IMR-90 (cell line): ENCODE measurements at places on chromosomes 3 and 15. TPM values are rescaled to one million over a fixed set of nuclear protein-coding genes. Genes with fewer than 3 reads are reported as not detected.

GRCh38 chr3:72269475-72269874 lies 484.5 kb upstream of the PROK2 start:
- peaks cover 17% of the 10 kb centered on the region for H3K4me1 ChIP-seq
- H3K27ac ChIP-seq: peak overlapping the region; percentile 25; the same call in 1 of the 2 replicates
- no peak for DNase-seq
- no peak overlapping the region for H3K4me3 ChIP-seq
- H3K27me3 ChIP-seq: peaks cover 8% of the 10 kb centered on the region
- H3K36me3 ChIP-seq: no peaks in the 10 kb centered on the region

ISG20 gene
- 0.72 and 1.1 TPM in 2 replicates for total RNA-seq

DNA sequence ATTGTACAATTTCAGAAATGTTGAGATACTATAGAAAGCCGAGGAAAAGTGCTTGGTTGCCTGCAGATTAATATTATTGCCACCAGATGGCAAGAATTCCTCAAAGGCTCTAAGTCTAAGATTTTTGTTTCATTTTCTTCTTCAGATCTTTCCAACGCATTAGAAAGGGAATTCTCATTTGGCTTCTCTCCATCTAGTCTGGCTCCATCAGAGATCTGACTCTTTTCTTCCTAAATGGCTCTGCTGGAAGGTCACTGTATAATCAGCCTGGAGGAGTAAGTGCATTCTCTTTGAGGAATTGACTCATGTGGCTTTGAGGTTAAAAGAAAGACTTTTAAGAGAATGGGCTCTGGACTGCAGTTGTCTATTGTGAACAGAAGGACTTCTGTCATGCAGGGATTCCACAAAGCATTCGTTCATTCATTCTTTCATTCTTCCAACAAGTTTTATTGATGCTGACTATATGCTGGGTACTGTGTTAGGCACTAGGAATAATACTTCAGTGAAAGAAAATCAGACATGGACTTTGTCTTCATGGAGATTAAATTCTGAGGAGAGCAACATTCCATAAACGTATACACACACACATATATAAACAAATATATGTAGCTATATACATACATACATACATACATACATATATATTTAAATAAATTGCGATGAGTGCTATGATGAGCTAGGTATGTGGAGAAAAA lies 55.3 kb downstream of the SLC28A2 start:
- no peak overlapping the region for H3K27ac ChIP-seq
- no peaks in the 10 kb centered on the region for H3K4me1 ChIP-seq
- peak overlapping the region; percentile 28; the same call in 1 of the 2 replicates for H3K4me3 ChIP-seq
- peaks cover 2% of the 10 kb centered on the region; the same call in 1 of the 2 replicates for H3K27me3 ChIP-seq
- no peaks in the 10 kb centered on the region for H3K36me3 ChIP-seq

GOLGA6B gene
- not detected in 2 replicates for total RNA-seq

DNA sequence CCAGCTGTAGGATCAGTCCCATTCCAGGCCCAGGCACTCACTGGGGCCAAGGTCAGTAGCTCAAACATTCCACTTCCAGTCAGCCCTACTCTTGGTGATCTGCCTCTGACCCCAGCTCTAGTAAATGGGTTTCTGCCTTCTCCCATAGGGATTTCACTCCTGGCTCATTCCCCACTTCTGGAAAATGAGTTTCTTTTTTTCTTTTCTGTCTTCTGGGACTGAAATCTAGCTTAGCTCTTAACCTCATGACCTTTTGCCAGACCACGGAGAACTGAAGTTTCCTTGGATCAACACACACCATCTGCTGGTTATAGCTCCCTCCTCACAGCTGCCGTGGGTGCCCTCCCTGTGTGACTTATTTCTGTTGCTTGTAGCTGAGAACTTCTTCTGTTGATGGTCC lies 21.3 kb downstream of the MME start:
- no peaks in the 10 kb centered on the region for H3K27me3 ChIP-seq
- H3K27ac ChIP-seq: peak overlapping the region; percentile 7; the same call in 1 of the 2 replicates
- H3K4me1 ChIP-seq: peaks cover 6% of the 10 kb centered on the region
- DNase-seq: peak; percentile 81
- no peaks in the 10 kb centered on the region for H3K36me3 ChIP-seq

DNA sequence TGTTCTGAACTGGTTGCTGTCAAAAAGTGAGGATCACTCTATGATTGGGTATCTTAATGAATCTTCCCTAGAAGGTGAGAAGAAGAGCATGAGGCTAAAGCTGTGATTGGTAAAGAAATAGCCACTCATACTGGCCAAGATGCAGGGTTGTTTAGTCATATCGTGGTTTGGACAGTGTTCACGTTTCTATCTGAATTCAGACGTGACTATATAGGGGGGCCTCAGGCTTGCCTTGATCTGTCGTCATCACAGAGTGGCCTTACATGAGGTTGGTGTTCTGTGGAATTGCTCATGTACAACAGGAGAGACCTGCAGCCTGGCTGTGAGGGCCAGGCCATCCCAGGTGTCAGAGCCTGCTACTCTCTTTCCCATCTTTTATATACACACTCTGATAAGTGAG lies 12.4 kb downstream of the RTP2 start:
- H3K4me3 ChIP-seq: no peak overlapping the region
- peaks cover 10% of the 10 kb centered on the region for H3K27me3 ChIP-seq
- H3K4me1 ChIP-seq: no peaks in the 10 kb centered on the region
- H3K27ac ChIP-seq: no peak overlapping the region
- no peaks in the 10 kb centered on the region for H3K36me3 ChIP-seq

- H3K36me3 ChIP-seq: no peaks in the 10 kb centered on the region
- H3K27me3 ChIP-seq: no peaks in the 10 kb centered on the region; the same call in 1 of the 2 replicates
- no peak overlapping the region for H3K4me3 ChIP-seq
- peak overlapping the region; percentile 84 for H3K27ac ChIP-seq
- H3K4me1 ChIP-seq: peaks cover 24% of the 10 kb centered on the region
- DNase-seq: peak; percentile 13
Measured at GRCh38 chr3:51340989-51341636, 44.0 kb upstream of the MANF start.

- H3K4me1 ChIP-seq: peaks cover 25% of the 10 kb centered on the region
- H3K27me3 ChIP-seq: no peaks in the 10 kb centered on the region
- peak overlapping the region; percentile 40; the same call in 1 of the 2 replicates for H3K27ac ChIP-seq
Measured at GRCh38 chr3:58013973-58014649, 5.9 kb downstream of the FLNB start.

- H3K36me3 ChIP-seq: no peaks in the 10 kb centered on the region
- no peak overlapping the region for H3K27ac ChIP-seq
Measured at GRCh38 chr3:66253790-66254620, 33.2 kb downstream of the SLC25A26 start.

- H3K4me3 ChIP-seq: no peak overlapping the region
- peaks cover 15% of the 10 kb centered on the region for H3K4me1 ChIP-seq
- H3K27me3 ChIP-seq: no peaks in the 10 kb centered on the region
- DNase-seq: no peak
Measured at GRCh38 chr3:170732660-170733245, 137.2 kb downstream of the RPL22L1 start.

B3GALNT1 gene
- 8.2 and 8.6 TPM in 2 replicates for total RNA-seq

LCTL gene
- total RNA-seq: 8.9 and 10.4 TPM in 2 replicates

DNA sequence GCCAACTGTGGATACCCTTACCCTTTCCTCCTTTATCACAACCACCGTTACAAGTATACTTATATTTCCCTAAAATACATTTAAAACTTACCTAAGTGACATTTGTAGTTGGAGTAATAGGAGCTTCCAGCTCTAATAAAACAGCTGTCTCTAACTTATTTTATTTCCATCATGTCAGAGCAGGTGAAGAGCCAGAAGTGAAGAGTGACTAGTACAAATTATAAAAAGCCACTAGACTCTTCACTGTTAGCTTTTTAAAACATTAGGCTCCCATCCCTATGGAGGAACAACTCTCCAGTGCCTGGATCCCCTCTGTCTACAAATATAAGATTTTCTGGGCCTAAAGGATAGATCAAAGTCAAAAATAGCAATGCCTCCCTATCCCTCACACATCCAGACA lies 102.3 kb downstream of the MME start:
- no peak overlapping the region for H3K27ac ChIP-seq
- H3K27me3 ChIP-seq: no peaks in the 10 kb centered on the region
- no peak for DNase-seq
- H3K4me3 ChIP-seq: no peak overlapping the region

GRCh38 chr3:13879946-13880810 lies at the start of gene WNT7A:
TSS of gene WNT7A (minus strand) at chr3:13880071. CDS start at chr3:13879816, 255 bp downstream.
- H3K27ac ChIP-seq: no peak within 1 kb of the TSS
- no peaks in the 10 kb centered on the region for H3K4me1 ChIP-seq
- no peaks in the 10 kb centered on the region for H3K36me3 ChIP-seq
- DNase-seq: no peak

- peak; percentile 74 for DNase-seq
- no peak overlapping the region for H3K4me3 ChIP-seq
- no peaks in the 10 kb centered on the region; the same call in 1 of the 2 replicates for H3K27me3 ChIP-seq
- H3K27ac ChIP-seq: no peak overlapping the region
- no peaks in the 10 kb centered on the region for H3K4me1 ChIP-seq
Measured at GRCh38 chr3:177427540-177427939, 230.3 kb upstream of the TBL1XR1 start.

DNA sequence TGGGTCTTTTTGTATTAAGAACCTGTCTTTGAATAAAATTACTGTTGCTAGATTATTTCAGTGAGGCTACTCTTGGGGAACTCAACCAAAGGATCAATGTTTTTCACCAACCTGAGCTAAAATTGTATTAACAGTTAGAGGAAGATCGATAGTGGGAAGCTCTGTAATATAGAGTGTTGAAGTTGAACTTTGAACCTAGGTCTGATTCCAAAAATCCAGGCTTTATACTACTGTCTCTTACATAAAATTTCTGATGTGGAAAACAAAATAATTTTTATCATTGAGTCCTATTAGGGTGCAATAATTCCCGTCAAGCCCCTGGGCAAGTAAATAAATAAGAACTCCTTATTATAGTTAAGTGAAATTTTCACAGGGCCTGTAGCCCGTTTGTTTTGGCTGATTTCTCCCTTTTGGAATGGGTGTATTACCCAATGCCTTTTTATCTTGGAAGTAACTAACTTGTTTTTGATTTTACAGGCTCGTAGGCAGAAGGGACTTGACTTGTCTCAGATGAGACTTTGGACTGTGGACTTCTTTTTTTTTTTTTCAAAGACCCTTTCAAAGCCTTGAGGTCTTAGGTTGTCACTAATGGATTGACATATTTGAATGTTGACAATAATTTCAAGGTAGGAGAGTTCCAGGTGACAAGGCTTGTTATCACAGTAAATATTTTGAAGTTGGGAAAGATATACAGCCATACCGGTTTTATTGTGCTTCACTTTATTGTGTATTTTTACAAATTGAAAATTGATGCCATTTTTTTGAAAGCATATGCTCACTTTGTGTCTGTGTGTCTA lies 276.1 kb downstream of the NFKBIZ start:
- no peaks in the 10 kb centered on the region for H3K36me3 ChIP-seq
- no peak overlapping the region for H3K4me3 ChIP-seq
- no peaks in the 10 kb centered on the region for H3K27me3 ChIP-seq
- no peak for DNase-seq
- no peak overlapping the region for H3K27ac ChIP-seq
- H3K4me1 ChIP-seq: peaks cover 2% of the 10 kb centered on the region; the same call in 1 of the 2 replicates

DNA sequence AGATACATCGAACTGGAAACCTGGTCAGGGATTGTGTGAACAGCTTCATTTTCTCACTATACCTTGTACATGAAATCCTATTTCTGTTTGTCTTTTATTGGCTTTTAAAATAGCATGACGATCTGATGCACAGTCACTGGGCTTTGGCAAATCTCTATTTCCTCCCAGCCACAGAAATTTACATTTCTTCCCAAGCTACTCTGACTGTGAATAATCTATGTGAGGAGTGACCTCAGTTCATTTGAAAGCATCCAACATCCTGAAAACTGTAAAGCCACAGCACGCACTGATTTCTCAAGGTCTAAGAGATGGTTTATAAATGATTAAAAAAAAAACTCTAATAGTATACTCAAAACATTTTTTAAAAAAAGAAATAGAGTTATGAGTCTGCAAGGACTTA lies 450.3 kb downstream of the IL5RA start:
- H3K27me3 ChIP-seq: no peaks in the 10 kb centered on the region
- DNase-seq: peak; percentile 90
- H3K4me3 ChIP-seq: no peak overlapping the region
- peaks cover 7% of the 10 kb centered on the region for H3K4me1 ChIP-seq
- no peaks in the 10 kb centered on the region for H3K36me3 ChIP-seq

DNA sequence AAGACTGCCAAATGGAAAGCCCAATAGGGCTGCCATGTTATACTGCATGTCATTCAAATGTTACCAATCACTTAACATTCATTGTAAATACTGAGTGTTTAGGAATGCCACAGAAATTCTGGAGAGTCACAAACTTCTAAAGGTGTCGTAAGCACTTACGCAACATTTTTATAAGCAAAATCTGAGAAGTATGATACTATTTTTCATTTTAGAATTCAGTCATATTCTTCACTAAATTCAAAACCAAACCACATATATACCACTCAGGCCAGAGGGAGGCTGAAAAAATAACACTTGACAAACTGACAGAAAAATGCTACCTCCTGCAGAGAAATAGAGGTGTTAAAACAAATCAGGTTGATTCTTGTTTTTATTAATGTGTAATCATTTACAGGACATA lies 89.8 kb downstream of the THBS1 start:
- no peak overlapping the region for H3K4me3 ChIP-seq
- DNase-seq: no peak
- H3K27ac ChIP-seq: no peak overlapping the region

PSTPIP1 gene
- 0.36 and 0.56 TPM in 2 replicates for total RNA-seq

GABRR3 gene
- total RNA-seq: not detected in 2 replicates

CCR8 gene
- not detected in 2 replicates for total RNA-seq

RASL12 gene
- total RNA-seq: under 0.01 and 0.18 TPM in 2 replicates

RAB6B gene
- total RNA-seq: 0.18 and 0.28 TPM in 2 replicates

- H3K27ac ChIP-seq: no peak overlapping the region
- DNase-seq: no peak
- H3K27me3 ChIP-seq: no peaks in the 10 kb centered on the region
- no peaks in the 10 kb centered on the region for H3K36me3 ChIP-seq
Measured at GRCh38 chr3:132004571-132004970, 30.2 kb downstream of the CPNE4 start.

GRCh38 chr3:171768281-171768900 lies 41.9 kb downstream of the PLD1 start:
- H3K4me3 ChIP-seq: no peak overlapping the region
- no peak overlapping the region for H3K27ac ChIP-seq
- no peaks in the 10 kb centered on the region for H3K27me3 ChIP-seq
- no peak for DNase-seq

C3orf85 gene
- not detected in 2 replicates for total RNA-seq

- H3K4me3 ChIP-seq: no peak overlapping the region
- H3K36me3 ChIP-seq: no peaks in the 10 kb centered on the region
- DNase-seq: no peak
- H3K4me1 ChIP-seq: peaks cover 16% of the 10 kb centered on the region
Measured at GRCh38 chr15:52080706-52081392, 31.7 kb downstream of the BCL2L10 start.

DLL4 gene
- total RNA-seq: 1.7 and 1.8 TPM in 2 replicates

- peaks cover 6% of the 10 kb centered on the region for H3K4me1 ChIP-seq
- peak; percentile 42 for DNase-seq
- no peak overlapping the region for H3K27ac ChIP-seq
- peaks cover 13% of the 10 kb centered on the region for H3K36me3 ChIP-seq
Measured at GRCh38 chr15:73295630-73296286, 73.0 kb downstream of the HCN4 start.

RUVBL1 gene
- total RNA-seq: 83.3 and 99.2 TPM in 2 replicates

UACA gene
- 505 and 507 TPM in 2 replicates for total RNA-seq
